ENCODE measurements at places on chromosomes 6 and 20. TPM values are rescaled to one million over a fixed set of nuclear protein-coding genes. Genes with fewer than 3 reads are reported as not detected.

DNA sequence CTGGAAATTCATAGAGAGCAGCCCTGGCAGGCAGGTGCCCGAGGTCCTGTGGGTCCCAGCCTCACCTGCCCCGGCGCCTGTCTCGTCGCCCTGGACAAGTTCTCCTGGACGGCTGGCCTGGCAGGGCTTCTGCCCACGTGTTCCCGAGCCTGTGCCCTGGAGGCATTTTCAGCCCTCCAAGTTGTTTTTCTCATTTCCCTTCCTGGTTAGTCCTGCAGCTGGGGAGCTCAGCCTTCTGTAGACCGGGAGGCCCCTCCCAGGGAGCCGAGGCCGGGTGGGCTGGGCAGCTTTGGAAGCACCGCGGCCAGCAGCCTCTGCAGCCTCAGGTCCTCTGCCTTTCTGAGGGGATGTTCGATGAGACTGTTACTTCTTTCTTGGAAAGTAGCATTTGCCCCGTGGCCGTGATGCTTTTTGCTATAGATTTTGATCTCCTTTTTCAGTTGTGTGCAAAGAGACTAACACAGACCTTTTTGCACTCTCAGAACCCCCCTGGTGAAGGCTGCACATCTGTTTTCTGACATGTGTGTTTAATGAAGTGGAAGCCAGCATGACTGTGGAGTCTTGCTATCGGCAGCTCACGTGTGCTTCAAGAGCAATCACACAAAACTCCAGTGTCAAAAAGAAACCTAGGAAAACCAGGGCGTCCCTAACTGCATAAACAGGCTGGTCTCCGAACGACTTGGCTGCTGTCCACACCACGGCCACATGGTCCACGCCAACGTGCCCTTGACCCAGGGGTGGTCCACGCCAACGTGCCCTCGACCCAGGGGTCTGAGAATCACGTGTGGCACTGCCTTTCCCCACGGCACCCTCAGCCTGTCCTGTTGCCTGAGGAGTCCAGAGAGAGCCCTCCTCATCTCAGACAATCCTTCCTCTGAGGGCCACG, 207.5 kb downstream of the SMOC2 start:
- no peak for DNase-seq

FOXC1 gene
- 9.4 TPM for total RNA-seq

MCUR1 gene
- total RNA-seq: 58.2 TPM

PRRT1 gene
- total RNA-seq: 0.21 TPM

DNA sequence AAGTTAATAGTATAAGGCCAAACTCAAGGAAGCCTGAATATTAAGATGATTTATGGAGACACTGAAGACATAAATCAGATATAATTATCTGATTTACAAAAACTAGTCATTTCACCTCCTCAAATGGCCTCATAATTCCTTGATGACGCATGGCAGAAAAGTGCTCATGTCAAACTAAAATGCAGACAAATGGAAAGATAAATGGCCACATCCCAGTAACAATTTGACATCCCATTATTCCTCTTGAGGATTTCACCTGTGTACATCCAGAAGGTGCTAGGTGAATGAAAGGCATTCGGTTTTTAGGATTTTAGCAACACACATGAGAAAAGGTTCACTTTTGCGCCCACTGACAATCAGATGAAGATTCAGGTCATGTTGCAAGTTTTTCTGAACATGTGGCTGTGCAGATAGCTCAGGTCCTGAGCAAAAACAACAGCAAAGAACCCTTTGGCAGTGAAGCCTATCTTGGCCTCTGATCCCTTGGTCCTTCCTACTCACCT, 24.2 kb downstream of the SGK1 start:
- DNase-seq: no peak

Measured in SK-MEL-5 (cell line).